ENCODE measurements at places on chromosomes 3 and 15. TPM values are rescaled to one million over a fixed set of nuclear protein-coding genes. Genes with fewer than 3 reads are reported as not detected.

DNA sequence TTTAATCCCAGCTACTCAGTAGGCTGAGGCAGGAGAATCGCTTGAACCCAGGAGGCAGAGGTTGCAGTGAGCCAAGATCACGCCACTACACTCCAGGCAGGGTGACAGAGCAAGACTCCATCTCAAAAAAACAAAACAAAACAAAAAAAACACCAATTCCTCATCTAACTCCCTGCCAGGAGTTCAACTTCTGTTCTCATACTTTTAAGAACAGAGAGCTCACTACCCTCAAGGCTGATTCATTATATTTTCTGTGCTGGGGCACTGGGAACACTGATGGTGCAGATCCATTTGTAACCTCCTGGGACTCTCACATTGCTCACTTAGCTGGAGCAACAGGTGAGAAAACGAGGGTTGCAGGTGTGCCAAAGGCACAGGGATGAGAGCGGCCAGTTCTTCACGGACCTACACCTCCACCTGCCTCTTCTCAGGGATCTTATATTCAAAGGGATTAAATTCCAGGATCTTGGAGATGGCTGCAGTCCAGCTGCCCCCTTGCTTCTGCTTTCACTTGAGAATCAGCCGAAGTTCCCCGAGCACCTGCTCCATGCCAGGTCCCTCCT, 12.3 kb upstream of the CSK start:
- peaks cover 30% of the 10 kb centered on the region for H3K4me1 ChIP-seq
- no peaks in the 10 kb centered on the region for H3K36me3 ChIP-seq
- DNase-seq: no peak
- H3K27me3 ChIP-seq: no peaks in the 10 kb centered on the region

- H3K27me3 ChIP-seq: no peaks in the 10 kb centered on the region
- H3K4me1 ChIP-seq: peaks cover 98% of the 10 kb centered on the region
- peak; percentile 92 for DNase-seq
- peak overlapping the region; percentile 97 for H3K27ac ChIP-seq
- peaks cover 74% of the 10 kb centered on the region for H3K36me3 ChIP-seq
Observed at GRCh38 chr15:31347067-31347975, 20.7 kb downstream of the KLF13 start.

- H3K36me3 ChIP-seq: no peaks in the 10 kb centered on the region
- no peak for DNase-seq
- H3K27me3 ChIP-seq: peaks cover 33% of the 10 kb centered on the region
- H3K27ac ChIP-seq: no peak overlapping the region
- H3K4me1 ChIP-seq: no peaks in the 10 kb centered on the region
- H3K4me3 ChIP-seq: no peak overlapping the region
Observed at GRCh38 chr3:170802164-170803151, 67.5 kb downstream of the RPL22L1 start.

DNA sequence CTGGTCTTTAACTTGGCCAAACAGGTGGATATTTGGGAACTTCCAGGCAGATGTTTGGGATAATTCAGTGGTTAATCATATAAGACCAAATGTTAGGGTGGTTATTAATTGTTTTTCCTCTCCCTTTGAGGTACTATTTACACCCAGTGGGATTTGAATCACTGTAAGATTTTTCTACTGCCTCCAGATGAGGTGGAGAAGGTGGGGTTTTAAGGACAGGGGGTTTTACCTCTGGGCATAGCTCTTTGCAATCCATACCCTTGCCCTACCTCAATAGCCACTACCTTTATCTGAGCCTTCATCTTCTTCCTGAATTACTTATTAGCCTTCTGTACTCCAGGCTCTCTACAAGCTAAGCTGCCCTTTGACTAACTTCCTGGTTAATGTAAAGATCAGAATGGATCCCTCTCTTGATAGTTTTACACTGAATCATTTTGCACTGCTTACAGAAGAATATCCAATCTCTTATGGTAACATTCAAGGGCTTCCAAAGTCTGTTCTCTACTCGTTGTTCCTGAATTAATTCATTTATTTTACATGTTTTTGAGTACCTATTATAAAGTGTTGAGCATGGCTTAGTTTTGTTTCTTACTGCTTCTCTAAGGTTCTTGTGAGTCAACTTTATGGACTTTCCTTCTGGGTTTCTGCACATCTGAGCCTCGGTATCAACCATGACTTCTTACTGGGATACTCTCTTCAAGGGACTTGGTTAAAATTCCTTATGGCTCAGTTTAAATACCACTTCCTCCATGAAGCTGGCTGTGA, 331.2 kb upstream of the TBL1XR1 start:
- H3K36me3 ChIP-seq: no peaks in the 10 kb centered on the region
- DNase-seq: no peak
- H3K4me3 ChIP-seq: no peak overlapping the region
- H3K27me3 ChIP-seq: no peaks in the 10 kb centered on the region
- no peak overlapping the region for H3K27ac ChIP-seq

GRCh38 chr3:1374471-1374870, 281.6 kb downstream of the CNTN6 start:
- no peaks in the 10 kb centered on the region for H3K4me1 ChIP-seq
- no peak for DNase-seq
- H3K27ac ChIP-seq: no peak overlapping the region
- H3K27me3 ChIP-seq: no peaks in the 10 kb centered on the region
- H3K36me3 ChIP-seq: no peaks in the 10 kb centered on the region
- H3K4me3 ChIP-seq: no peak overlapping the region

- no peaks in the 10 kb centered on the region for H3K27me3 ChIP-seq
- DNase-seq: no peak
- H3K4me1 ChIP-seq: no peaks in the 10 kb centered on the region
- no peak overlapping the region for H3K4me3 ChIP-seq
- peaks cover 53% of the 10 kb centered on the region for H3K36me3 ChIP-seq
Observed at GRCh38 chr15:40011303-40011702, 27.7 kb downstream of the SRP14 start.

GRCh38 chr3:20523293-20523692, 337.3 kb upstream of the SGO1 start:
- H3K4me1 ChIP-seq: no peaks in the 10 kb centered on the region
- H3K4me3 ChIP-seq: no peak overlapping the region
- no peak overlapping the region for H3K27ac ChIP-seq
- no peaks in the 10 kb centered on the region for H3K27me3 ChIP-seq

GRCh38 chr3:64039981-64040733, 16.9 kb upstream of the PSMD6 start:
- no peak overlapping the region for H3K27ac ChIP-seq
- peaks cover 19% of the 10 kb centered on the region for H3K27me3 ChIP-seq
- H3K4me1 ChIP-seq: no peaks in the 10 kb centered on the region
- no peak overlapping the region for H3K4me3 ChIP-seq
- no peak for DNase-seq
- H3K36me3 ChIP-seq: no peaks in the 10 kb centered on the region

Gene ITIH1
- not detected for total RNA-seq

Gene IQSEC1
- total RNA-seq: 47.8 TPM

Gene CTXN2
- not detected for total RNA-seq
